CD4-positive, alpha-beta T cell treated with Interleukin-15 for 1 hour (primary cell): ENCODE measurements at places on chromosomes 12 and 14.
A peak's percentile ranks its signal among the peaks of the same experiment; 100 is the strongest.

GRCh38 chr12:127293507-127294310 is 973.3 kb upstream of the TMEM132C start:
- peak; percentile 31 for DNase-seq

DNA sequence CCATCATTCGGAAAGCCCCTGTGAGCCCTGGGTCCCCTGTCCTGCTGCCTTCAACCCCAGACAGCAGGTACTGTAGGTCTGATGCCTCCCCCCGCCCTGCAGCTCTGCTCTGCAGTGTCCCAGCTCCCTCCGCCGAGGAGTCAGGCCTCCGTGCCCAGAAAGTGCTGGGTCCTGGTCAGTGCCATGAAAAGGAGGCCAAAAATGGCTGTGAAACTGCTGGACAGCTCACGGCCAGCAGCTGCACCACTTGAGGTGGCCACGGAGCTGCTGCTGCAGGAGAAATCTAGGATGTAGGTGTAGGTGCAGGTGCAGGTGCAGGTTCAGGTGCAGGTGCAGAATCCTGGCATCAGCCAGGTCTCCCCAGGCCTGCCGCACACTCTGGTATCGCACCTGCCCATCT is 196.1 kb downstream of the SLC15A4 start:
- DNase-seq = no peak

DNA sequence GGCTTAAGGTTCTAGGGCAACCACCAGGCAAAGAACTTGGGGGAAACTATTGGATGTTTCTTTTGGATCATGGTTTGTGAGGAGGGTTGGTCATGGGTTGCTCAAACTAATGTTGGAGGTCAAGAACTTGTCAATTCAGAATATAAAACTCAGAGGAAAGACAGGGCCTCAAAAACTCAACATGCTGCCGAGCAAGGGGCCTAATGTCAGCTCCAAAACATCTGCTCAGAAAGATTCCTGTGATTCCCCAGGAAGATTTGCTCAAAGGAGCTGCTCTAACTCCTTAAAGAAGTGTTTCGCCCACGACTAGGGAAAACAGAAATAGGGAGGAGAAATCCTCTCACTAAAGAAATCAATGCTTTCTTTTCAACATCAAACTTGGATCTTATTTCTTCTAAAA is 3.7 kb upstream of the IGF1 start:
- DNase-seq = no peak

- DNase-seq = no peak
These were observed 94.7 kb downstream of the CHST11 start for GRCh38 chr12:104551313-104551931.

DNA sequence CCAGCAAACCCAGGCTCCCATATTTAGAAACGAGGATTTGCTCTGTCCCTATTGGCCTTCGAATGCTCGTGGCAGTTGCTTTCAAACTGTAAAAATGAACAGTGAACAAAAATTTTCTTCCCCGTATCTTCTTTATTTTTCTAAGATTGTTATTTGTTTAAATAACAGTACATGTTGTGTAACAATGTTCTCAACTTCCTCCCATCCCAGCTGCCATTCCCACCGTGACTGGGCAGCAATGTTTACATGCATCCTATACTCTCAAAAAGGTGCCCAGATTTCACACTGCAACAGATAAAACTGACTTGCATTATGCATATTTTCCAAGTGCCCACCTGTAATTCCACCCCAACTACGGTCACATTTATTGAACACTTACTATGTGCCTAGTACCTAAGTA is 12.8 kb downstream of the VCPKMT start:
- DNase-seq = no peak

GRCh38 chr12:46499226-46499625 is 126.7 kb upstream of the SLC38A2 start:
- no peak for DNase-seq

DNA sequence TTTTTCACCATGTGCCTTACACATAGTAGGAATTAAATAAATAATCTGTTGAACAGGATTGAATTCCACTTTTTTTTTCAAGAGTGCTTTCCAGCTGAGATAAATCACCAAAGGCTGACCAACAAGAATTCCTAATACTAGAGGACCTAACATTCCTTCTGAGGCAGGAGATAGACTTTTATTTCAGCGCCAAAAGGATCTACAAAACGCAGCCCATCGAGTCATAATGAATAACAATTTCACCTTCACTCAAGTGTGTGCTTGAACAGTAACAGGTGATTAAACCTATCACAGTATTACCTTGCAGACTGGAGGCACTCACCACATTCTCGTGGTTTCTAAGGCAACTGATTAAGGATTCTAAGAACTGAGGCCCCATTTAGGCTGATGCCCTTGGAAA is 224.3 kb upstream of the ATP2B1 start:
- DNase-seq = no peak

- no peak for DNase-seq
These were observed 349 bp upstream of the FAM177A1 start for GRCh38 chr14:35045798-35046047.

- no peak for DNase-seq
These were observed 106.0 kb downstream of the RMST start for GRCh38 chr12:97568336-97569180.

- DNase-seq = no peak
These were observed 1.1 kb downstream of the RHNO1 start for GRCh38 chr12:2877953-2878732.

DNA sequence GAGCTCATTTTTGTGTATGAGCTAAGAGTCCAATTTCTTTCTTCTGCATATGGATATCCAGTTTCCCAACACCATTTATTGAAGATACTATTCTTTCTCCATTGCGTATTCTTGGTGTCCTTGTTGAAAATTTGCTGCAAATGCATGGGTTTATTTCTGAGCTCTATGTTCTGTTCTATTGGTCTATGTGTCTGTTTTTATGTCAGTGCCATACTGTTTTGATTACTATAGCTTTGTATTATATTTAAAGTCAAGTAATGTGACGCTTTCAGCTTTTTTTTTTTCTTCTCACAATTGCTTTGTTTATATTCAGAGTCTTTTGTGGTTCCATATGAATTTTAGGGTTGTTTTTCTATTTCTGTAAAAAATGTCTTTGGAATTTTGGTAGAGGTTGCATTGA is 247.1 kb upstream of the TBX3 start:
- DNase-seq = no peak

DNA sequence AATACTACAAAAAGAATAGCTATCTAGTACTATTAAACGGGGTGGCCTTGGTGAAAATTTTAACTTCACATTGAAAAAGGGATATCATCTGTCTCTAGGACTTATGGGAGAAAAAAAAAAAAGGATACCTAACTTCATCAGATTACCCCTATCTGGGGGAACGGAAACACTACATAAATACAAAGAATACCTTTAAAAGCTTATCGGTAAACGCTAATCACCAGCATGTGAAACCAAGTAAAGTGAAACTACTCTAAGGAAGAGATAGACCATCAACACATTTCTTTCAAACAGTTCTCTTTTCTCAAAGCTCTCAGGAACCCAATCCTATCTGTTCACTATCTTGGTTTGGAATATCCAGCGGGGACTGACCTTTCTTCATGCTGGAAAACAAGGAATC is 3.5 kb downstream of the KICS2 start:
- no peak for DNase-seq

DNA sequence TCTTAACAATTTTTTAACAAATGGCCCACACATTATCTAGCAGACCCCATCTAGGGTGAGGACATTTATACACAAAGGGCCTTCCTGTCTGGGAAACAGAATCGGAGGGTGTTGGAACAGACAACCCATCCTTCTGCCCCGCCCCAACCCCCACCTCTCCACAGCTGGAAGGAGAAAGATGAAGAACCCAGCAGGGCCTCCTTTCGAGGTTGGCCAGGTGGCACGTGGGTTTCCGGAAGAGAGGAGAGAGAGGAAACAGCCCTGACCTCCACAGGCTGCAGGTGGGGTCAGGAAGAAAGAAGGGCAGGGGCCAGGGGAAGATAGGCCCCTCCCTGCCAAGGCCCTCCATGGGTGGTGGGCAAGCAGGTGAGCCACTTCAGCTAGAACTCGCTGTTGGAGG is 57.2 kb downstream of the LRRC74A start:
- DNase-seq = no peak

DNA sequence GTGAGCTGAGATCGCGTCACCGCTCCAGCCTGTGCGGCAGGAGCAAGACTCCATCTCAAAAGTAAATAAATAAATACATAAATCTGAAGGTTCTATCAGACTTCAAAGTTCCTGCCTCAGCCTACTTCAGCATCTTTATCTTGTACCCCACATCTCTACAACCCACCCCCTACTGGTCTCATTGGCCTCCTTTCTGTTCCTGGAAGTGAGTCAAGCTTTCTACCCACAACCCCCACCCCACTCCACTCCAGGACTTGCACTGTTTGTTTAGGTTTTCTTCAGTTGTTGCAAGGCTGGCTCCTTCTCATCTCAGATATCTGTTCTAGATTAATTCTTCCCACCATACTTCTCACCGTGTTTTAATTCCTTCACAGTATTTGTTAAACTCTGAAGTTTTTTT is 714 bp upstream of the PSMC6 start:
- peak; percentile 24 for DNase-seq

DNA sequence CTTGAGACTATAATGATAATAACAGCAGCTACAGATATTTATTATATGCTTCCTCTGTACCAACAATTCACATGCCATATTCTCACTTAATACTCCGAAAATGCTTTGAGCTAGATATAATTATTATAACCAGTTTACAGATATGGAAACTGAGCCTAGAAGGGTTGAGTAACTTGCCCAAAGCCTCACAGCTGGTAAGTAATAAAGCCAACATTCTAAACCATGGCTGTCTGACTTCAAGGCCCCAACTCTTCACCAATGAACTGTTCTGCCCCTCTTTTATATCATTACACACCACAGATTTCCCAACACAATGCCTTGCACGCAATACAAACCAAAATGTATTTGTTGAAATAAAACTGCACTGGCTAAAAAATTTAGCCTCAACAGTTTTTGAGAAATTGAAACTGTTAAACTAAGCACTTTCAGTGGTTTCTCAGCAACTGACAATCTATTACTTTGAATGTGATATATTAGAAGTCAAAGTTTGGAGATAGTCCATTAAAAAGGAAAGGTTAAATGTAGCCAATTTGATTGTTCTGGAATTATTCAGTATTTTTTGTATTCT is 222.5 kb upstream of the ARHGAP5 start:
- no peak for DNase-seq

GRCh38 chr14:83814896-83815295 is 1715.0 kb upstream of the FLRT2 start:
- DNase-seq = no peak
